ENCODE measurements at places on chromosomes 11 and 22.
A peak's percentile ranks its signal among the peaks of the same experiment; 100 is the strongest.

DNA sequence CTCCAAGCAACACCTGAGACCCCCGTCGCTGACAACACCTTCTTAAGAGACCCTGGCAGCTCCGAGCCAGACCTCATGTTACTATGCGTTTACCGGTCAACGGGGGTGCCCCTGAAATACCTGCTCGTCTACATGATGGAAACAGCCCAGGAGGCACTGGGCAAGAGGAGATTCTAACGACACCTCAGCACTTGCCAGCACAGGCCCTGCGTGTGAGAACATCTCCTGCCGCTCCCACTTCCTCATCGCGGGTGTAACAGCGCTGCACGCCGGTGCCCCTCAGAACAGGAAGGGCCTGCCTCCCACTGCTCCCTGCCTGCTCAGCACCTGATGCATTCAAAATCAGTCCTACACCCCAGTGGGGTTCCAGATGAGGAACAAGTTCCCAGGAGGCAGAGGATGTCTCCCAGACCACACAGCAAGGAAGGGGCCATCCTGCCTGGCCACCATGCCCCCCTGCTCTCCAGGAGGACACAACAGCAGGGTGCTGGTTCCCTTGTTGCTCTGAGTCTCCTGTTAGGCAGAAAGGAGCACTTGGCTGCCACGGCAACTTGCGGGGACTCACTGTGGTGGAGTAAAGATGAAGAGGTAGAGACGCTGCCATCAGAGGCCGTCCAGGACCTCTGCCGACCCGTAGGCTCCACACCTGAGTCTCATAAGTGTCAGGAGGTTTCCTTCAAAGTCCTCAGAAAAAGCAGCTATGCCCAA, 2.1 kb downstream of the TOLLIP start:
- no peak for DNase-seq

GRCh38 chr11:94560834-94561233, 6.3 kb upstream of the PIWIL4 start:
- DNase-seq: no peak

GRCh38 chr11:65921033-65921555, 1.9 kb downstream of the DRAP1 start:
- no peak for DNase-seq

- DNase-seq: no peak
These were observed 941.3 kb downstream of the OPCML start for GRCh38 chr11:132590986-132591385.

- DNase-seq: peak; percentile 94
These were observed 616 bp downstream of the PNPLA2 start for GRCh38 chr11:819129-819931.

GRCh38 chr11:85127349-85127748, 499.8 kb downstream of the DLG2 start:
- DNase-seq: no peak

GRCh38 chr11:117428856-117429229, 101.2 kb downstream of the CEP164 start:
- no peak for DNase-seq

- DNase-seq: no peak
These were observed 1941.0 kb upstream of the RAG2 start for GRCh38 chr11:38538866-38539680.

DNA sequence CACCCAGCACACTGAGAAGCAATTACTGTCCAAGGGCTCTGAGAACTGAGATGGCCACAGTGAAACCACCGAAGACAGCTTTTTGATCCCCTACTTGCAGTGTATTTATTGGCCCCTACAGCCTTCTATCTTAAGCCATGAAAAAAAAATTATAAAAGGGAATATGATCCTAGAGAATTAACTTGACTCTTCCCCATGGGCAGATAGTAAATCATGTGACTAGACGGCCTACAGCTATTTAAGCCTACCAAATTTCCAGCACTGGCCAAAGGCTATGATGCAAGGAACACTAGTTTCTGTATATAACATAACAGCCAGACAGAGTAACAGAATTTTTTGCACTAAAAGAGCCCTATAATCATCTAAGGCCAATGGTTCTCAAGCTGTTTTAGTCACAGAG, 53.8 kb downstream of the KCNA4 start:
- DNase-seq: no peak

DNA sequence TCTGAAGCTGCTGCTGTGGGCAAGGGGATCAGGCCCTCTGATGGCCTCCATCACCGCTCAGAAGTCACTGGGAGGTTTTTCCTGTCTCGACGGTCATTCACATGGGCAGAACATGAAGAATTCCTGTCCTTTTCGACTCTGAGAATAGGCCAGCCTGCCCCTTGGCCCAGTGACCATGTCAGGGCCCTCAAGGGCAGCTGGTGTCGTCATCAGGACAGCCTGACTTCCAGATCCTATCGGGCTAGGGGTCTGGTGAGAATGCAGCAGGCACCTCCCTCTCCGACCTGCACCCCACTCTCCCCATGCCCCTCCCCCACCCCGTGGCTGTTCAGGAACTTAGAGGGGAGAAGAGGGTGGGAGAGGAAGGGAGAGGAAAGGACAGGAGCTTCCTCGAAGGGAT, 3.6 kb downstream of the TP53I11 start:
- no peak for DNase-seq

- DNase-seq: no peak
These were observed 6.7 kb downstream of the DENND6B start for GRCh38 chr22:50320116-50320515.

DNA sequence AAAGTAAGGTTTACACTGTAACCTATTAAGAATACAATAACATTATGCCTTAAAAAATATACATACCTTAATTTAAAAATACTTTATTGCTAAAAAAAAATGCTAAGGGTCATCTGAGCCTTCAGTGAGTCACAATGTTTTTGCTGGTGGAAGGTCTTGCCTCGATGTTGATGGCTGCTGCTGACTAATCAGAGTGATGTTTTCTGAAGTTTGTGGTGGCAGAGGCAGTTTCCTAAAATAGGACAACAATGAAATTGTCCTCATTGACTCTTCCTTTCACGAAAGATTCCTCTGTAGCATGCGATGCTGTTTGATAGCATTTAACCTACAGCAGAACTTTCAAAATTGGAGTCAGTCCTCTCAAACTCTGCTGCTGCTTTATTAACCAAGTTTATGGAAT, 97.6 kb downstream of the FAT3 start:
- no peak for DNase-seq

- DNase-seq: no peak
These were observed 59.7 kb downstream of the NARS2 start for GRCh38 chr11:78514922-78515502.

DNA sequence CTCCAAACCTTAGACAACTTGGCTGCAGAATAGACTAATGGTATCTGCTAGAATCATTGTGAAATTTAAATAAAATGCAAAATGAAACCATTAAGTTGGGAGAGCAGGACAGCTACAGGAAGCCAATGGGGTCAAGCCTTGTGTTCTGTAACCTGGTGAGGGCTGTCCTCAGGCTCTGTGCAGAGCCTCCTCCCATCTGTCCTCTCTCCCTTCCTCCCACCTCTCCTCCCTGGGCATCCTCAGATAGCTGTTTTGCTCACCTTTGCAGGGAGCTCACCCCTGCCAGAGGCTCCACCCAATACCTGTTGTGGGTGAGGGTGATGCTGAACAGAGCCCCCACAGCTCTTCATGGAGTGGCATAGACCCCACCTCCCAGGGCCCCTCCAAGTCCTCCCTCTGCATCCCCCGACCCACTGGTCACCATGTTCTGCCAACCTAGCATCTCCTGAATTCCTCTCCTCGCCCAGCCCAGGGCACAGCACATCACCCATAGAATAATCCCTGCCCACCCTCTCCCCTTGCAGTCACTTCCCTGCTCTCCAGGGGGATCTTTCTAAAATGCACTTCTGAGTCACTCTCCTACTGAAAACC, 100.3 kb downstream of the PDE2A start:
- no peak for DNase-seq

DNA sequence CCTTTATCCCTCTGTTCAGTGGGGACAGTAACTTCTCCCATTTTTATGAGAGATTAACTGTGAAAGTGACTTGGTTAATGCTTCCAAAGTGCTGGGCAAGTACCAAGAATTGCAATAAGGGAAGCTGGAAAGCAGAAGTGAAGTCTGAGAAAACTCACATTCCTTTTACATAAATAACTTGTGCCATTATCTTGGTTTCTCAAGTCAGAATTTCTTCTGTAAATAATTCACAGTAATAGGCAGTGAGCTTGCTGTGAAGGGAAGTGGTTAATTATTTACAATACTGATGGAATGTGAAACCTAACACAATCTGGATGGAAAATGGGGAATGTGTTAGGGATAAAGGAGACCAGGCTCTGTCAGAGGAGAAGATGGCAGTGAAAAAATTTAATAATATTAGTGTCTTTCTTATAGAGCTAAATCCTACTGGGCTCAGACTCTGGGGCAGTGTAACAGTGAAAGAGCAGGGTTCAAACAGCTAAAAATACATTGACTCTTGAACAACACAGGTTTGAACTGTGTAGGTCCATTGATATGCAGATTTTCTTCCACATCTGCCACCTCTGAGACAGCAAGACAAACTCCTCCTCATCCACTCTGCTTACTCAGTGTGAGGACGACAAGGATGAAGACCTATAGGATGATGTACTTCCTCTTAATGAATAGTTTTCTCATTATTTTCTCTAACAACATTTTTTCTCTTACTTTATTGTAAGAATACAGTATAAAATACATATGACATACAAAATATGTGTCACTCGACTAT, 251.5 kb upstream of the ISX start:
- no peak for DNase-seq

DNA sequence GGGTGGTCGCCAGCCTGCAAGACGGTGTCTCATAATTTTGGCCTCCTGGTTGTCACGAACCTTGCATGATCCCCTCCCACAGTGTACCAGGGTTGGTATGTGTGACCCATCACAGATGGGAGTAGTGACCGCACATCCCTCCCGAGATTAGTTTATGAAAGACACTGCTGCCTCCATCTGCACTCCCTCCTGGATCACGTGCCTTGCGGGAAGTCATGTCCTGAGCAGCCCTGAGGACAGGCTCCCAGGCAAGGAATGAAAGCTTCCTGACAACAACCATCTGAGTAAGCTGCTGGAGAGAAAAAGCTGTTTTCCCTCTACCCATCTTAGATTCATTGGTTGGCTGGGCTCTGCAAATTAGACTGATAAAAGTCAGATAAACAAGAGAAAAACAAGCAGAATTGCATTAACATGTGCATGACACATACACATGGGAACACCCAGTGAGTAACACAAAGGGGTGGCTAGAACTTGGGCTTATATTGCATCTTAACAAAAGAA, 14.4 kb upstream of the PAMR1 start:
- no peak for DNase-seq

GRCh38 chr11:117786135-117786870, 10.7 kb downstream of the DSCAML1 start:
- no peak for DNase-seq

- DNase-seq: no peak
These were observed 173.4 kb downstream of the NCAM1 start for GRCh38 chr11:113134626-113135025.

GRCh38 chr11:126049159-126049558, 13.5 kb downstream of the CDON start:
- DNase-seq: no peak

- no peak for DNase-seq
These were observed 452 bp downstream of the MACROD1 start for GRCh38 chr11:64165481-64165841.

GRCh38 chr22:38831166-38831945, 12.5 kb downstream of the NPTXR start:
- DNase-seq: no peak

- no peak for DNase-seq
These were observed 10.8 kb upstream of the CLDN5 start for GRCh38 chr22:19535001-19535400.

GRCh38 chr11:69683764-69684333, 8.7 kb upstream of the LTO1 start:
- DNase-seq: no peak

GRCh38 chr11:45158210-45158731, 11.8 kb downstream of the PRDM11 start:
- DNase-seq: no peak

DNA sequence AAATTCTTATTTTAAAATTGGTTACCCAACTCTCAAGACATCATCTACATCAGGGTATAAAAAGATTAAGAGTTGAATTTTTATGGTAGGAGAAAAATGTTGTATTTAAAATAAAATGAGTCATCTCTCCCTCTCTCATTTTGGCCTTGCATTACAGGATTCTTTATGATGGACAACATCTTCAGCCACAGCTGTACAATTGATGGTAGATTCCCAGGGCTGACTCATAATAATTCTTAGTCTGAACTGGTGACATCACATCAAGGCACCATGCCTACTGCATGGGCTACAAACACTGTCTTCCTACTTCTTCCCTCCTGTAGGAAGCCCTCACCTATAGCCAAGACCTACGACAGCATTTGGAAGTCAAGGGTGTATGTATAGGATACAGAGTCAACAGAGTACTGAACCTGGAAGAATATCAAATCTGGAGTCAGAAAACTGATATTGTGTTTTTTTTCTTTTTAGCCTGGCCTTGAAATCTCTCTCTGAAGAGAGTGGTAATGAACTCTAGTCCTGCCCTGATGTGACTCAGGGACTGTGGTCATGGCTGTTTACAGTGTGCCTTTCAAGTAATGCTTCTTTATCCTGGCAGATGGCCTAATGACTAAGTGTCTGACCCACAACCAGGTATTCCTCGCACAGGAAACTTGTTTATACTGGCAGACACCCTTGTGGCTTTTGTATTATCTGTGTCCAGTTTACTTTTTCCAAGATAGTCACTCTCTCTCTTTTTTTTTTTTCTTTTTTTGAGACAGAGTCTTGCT, 32.5 kb downstream of the MRGPRX2 start:
- no peak for DNase-seq

GRCh38 chr11:27653990-27654758, 46.1 kb downstream of the BDNF start:
- no peak for DNase-seq

DNA sequence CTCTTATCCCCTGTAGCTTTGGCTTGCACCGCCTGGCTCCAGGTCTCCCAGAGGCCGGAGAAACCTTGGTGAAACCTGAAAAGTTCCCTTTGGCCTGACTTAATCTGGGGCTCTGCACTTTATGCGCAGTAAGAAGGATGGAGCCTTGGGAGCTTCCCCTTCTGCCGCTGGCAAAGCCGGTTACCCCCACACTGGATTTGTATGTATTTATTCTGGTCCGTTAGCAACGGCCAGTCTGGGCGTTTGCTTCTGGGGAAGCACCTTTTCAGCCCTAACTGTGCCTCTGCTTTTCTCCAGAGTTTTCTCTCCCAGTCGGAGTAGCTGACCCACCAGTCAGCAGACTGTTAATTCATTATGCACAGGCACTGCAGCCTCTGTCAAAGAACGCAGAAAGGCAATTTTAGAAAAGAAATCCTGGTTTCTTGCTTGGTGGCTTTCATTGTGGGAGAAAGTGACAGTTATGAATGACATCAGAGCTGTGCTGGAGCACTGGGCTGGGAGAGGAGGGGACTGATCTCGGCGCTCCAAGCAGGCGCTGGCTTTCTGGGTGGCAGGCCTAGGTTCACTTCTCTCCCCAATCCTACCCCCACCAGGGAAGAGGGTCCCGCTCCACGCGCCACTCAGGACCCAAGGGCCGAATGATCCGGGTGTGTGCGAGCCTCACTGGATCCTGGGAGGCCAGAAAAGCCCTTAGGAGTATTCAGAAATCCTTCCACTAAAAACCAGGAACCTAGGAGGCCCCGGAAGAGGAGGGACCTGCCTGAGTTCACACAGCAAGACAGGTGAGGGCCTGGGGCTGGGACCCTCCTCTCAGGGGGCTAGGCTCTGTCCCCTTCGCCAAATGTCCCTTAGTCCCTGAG, 70.2 kb downstream of the RTL6 start:
- no peak for DNase-seq

GRCh38 chr11:130308886-130309285, 5.8 kb downstream of the ZBTB44 start:
- DNase-seq: no peak

GRCh38 chr11:124674571-124674970, 867 bp downstream of the SPA17 start:
- no peak for DNase-seq

GRCh38 chr11:14519917-14520746, at the start of gene PSMA1:
Gene PSMA1, minus strand, starts transcription at chr11:14520386. Its CDS starts 87 bp downstream, at chr11:14520299.
- DNase-seq: peak; percentile 37
